ENCODE measurements at places on chromosomes 16 and 17. TPM values are rescaled to one million over a fixed set of nuclear protein-coding genes. Genes with fewer than 3 reads are reported as not detected.

DNA sequence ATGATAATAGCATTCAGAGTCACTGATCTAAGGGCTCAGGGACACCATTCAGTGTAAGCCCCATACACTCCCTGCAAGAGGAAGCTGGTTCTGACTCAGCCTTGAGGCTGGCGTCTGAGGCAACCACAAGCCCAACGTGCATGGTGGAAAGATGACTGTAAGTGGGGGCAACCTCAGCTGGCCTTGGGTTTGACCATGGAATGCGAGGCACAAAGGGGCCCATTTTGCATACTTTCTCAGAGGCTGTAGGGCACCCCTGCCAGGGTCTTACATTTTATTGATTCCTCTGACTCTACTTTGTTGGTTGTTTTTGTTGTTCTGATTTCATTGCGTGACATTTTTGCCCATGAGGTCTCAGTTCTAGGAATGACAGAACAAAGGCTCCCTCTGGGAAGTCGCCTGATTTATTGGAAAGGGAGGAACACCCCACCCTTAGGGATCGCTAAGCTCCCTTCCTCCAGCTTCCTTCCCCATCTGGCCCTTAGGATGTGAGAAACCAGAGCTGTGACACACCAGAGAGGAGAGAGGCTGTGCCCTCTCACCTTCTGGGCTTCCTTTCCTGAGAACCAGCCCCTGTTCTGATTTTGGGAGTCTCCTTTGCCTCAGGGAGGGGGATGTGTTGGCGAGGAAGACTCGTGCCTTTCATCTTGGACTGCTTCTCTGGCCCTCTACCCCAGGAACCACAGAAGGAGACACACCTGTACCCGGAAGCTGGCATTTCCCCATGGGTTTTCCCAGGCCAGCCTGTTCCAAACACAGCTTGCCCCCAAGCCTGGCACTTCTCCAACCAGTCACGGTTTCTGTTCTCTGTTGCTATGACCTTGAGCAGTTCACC is 5.6 kb upstream of the CIITA start:
- no peak overlapping the region for H3K4me3 ChIP-seq
- no peaks in the 10 kb centered on the region for H3K27me3 ChIP-seq
- no peaks in the 10 kb centered on the region for H3K36me3 ChIP-seq
- no peak overlapping the region for H3K27ac ChIP-seq

GRCh38 chr17:63649813-63650212 is 27.6 kb downstream of the MAP3K3 start:
- peaks cover 12% of the 10 kb centered on the region for H3K4me1 ChIP-seq
- no peaks in the 10 kb centered on the region for H3K27me3 ChIP-seq
- no peak overlapping the region for H3K27ac ChIP-seq
- DNase-seq, result no peak
- H3K36me3 ChIP-seq, result peaks cover 2% of the 10 kb centered on the region
- H3K4me3 ChIP-seq, result no peak overlapping the region

DNA sequence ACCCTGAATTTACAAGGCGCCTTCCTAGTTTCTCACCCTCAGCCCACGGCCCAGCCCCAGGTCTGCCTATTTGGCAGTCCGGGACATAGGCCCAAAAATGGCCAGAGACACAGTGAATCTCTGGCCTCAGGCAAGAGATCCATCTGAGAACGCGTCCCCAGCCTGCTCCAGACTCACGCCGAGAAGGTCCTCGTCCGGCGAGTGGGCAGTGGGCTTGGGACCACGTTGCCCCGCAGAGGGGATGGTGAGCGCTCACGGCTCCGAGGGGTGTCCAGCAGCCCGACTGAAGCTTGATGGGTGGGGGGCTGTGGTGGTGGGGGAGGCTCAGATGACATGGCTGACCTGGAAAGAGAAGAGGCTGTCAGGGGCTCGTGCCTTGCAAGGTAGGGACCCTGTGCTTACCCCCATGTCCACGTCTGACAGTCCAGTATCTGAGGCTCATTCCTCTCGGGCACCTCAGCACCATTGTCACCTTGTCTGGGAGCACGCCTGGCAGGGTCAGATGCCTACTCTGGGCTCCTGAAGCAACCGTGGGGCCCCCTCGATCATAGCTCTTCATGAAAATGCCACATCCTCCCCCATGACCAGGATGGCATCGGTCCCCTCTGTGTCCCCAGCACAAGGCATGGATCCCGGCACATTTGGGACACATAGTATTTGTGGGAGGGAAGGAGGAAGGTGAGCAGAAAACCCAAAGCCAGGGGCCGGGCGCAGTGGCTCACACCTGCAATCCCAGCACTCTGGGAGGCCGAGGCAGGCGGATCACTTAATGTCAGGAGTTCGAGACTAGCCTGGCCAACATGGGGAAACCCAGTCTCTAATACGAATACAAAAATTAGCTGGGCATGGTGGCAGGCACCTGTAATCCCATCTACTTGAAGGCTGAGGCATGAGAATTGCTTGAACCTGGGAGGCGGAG is 9.6 kb downstream of the CARHSP1 start:
- H3K27ac ChIP-seq, result no peak overlapping the region
- no peak overlapping the region for H3K4me3 ChIP-seq
- H3K27me3 ChIP-seq, result no peaks in the 10 kb centered on the region
- no peak for DNase-seq
- H3K4me1 ChIP-seq, result peaks cover 8% of the 10 kb centered on the region

- no peak overlapping the region for H3K4me3 ChIP-seq
- DNase-seq, result no peak
- H3K4me1 ChIP-seq, result no peaks in the 10 kb centered on the region
- no peaks in the 10 kb centered on the region for H3K27me3 ChIP-seq
Observed at GRCh38 chr16:84021488-84021887, 21.1 kb downstream of the SLC38A8 start.

GRCh38 chr17:79647456-79647915 is 36.6 kb upstream of the RBFOX3 start:
- H3K4me3 ChIP-seq, result no peak overlapping the region
- no peaks in the 10 kb centered on the region for H3K27me3 ChIP-seq
- no peak overlapping the region for H3K27ac ChIP-seq
- DNase-seq, result no peak
- no peaks in the 10 kb centered on the region for H3K36me3 ChIP-seq

DNA sequence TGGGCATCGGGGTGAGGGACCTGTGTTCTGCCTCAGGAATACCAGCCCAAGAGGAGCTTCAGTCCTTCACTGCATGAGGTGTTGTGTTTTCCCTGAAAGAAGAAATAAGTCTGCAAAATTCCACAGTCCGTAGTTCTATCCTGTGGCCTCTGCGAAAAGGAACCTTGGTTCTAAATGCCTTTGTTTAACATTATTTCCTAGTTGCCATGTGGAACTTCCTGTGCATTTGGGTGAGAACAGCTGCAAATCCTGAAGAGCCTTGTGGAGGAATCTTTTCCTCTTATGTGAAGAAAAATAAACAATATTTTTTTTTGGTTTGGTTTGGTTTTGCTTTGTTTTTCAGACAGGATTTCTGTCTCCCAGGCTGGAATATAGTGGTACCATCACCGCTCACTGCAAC is 9.8 kb downstream of the PSKH1 start:
- no peaks in the 10 kb centered on the region for H3K36me3 ChIP-seq
- no peaks in the 10 kb centered on the region for H3K27me3 ChIP-seq
- no peak for DNase-seq
- no peak overlapping the region for H3K4me3 ChIP-seq

GRCh38 chr16:3194792-3195191 is 6.8 kb downstream of the OR1F1 start:
- no peaks in the 10 kb centered on the region for H3K4me1 ChIP-seq
- H3K27me3 ChIP-seq, result peaks cover 5% of the 10 kb centered on the region
- DNase-seq, result no peak
- H3K36me3 ChIP-seq, result no peaks in the 10 kb centered on the region
- no peak overlapping the region for H3K27ac ChIP-seq

The BEAN1 gene
- not detected for total RNA-seq

The RPGRIP1L gene
- 14.5 TPM for total RNA-seq

The AXIN2 gene
- total RNA-seq, result 33.4 TPM

The C16orf46 gene
- 1.1 TPM for total RNA-seq

The GRAPL gene
- not detected for total RNA-seq

Measured in H1 (cell line).